ENCODE measurements at places on chromosomes 2 and 18. TPM values are rescaled to one million over a fixed set of nuclear protein-coding genes. Genes with fewer than 3 reads are reported as not detected.

Gene GDF7
- total RNA-seq = 0.36 TPM

GRCh38 chr2:100974712-100975520, 27.2 kb upstream of the RPL31 start:
- no peak for DNase-seq
- H3K27me3 ChIP-seq = no peaks in the 10 kb centered on the region
- H3K4me1 ChIP-seq = peaks cover 24% of the 10 kb centered on the region
- H3K36me3 ChIP-seq = no peaks in the 10 kb centered on the region
- no peak overlapping the region for H3K27ac ChIP-seq

DNA sequence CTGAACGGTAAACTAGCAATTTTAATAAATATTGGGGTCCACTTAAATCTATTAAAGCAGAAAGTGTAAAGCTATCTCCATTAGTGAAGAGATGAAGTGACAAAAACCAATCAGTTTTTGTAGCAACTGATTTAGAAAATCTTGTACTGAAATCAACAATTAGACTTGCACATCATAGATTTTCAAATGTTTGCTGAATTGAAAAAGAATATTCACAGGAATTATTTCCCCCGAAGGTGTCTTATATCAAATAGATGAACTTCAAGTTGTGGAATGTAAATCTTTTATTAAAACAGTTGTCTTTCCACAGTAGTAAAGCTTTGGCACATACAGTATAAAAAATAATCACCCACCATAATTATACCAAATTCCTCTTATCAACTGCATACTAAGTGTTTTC, 48.7 kb downstream of the ATIC start:
- H3K27ac ChIP-seq = no peak overlapping the region
- no peaks in the 10 kb centered on the region for H3K27me3 ChIP-seq
- DNase-seq = no peak
- no peak overlapping the region for H3K4me3 ChIP-seq
- H3K36me3 ChIP-seq = peaks cover 33% of the 10 kb centered on the region

- no peak overlapping the region for H3K27ac ChIP-seq
- H3K4me3 ChIP-seq = no peak overlapping the region
- H3K4me1 ChIP-seq = peaks cover 45% of the 10 kb centered on the region
- no peak for DNase-seq
- no peaks in the 10 kb centered on the region for H3K27me3 ChIP-seq
Observed at GRCh38 chr2:152347076-152347475, 12.1 kb downstream of the FMNL2 start.

DNA sequence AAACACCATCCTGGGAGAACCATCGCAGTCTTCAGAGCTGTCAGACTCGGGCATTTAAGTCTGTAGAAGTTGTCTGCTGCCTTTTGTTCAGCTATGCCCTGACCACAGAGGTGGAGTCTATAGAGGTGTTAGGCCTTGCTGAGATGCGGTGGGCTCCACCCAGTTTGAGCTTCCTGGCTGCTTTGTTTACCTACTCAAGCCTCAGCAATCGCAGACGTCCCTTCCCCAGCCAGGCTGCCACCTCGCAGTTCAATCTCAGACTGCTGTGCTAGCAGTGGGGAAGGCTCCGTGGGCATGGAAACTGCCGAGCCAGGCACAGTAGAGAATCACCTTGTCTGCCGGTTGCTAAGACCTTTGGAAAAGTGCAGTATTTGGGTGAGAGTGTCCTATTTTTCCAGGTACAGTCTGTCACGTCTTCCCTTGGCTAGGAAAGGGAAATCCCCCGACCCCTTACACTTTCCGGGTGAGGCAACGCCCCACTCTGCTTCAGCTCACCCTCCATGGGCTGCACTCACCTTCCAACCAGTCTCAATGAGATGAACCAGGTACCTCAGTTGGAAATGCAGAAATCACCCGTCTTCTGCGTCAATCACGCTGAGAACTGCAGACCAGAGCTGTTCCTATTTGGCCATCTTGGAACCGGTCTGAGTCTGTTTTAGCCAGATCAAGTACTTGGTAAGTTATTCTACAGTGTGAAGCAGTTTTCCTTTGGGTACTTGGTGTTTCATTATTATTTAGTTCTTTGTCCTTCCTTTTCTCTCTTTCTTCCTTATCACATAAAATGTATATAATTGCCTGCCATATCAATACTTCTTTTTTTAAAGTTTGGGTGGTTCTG, 71.5 kb downstream of the CDC42EP3 start:
- H3K36me3 ChIP-seq = peaks cover 13% of the 10 kb centered on the region
- H3K4me1 ChIP-seq = no peaks in the 10 kb centered on the region
- H3K27me3 ChIP-seq = peaks cover 4% of the 10 kb centered on the region
- no peak overlapping the region for H3K4me3 ChIP-seq
- no peak overlapping the region for H3K27ac ChIP-seq
- DNase-seq = no peak

GRCh38 chr2:10190737-10191532, 68.4 kb downstream of the RRM2 start:
- DNase-seq = no peak
- no peak overlapping the region for H3K4me3 ChIP-seq
- H3K27ac ChIP-seq = no peak overlapping the region
- H3K36me3 ChIP-seq = peaks cover 7% of the 10 kb centered on the region
- peaks cover 2% of the 10 kb centered on the region for H3K4me1 ChIP-seq

DNA sequence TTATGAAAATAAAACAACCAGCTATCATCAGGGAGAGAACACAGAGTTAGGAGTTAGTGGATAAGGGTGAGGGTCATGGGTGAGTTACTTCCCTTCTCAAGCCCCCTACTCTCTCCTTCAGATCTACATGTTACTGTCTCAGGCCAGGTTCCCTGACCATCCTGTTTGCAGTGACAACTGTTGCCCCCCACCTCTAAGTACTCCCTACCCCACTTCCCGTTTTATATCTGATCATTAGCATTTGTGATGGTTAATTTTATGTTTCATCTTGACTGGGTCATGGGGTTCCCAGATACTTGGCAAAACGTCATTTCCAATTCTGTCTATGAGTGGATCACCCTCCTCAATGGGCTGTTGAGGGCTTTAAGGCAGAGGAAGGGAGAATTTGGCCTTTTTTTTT, 32.8 kb upstream of the ATP8B1 start:
- DNase-seq = no peak
- no peak overlapping the region for H3K4me3 ChIP-seq
- no peaks in the 10 kb centered on the region for H3K4me1 ChIP-seq
- H3K27ac ChIP-seq = no peak overlapping the region

Gene PPP1CB
- 176 TPM for total RNA-seq

DNA sequence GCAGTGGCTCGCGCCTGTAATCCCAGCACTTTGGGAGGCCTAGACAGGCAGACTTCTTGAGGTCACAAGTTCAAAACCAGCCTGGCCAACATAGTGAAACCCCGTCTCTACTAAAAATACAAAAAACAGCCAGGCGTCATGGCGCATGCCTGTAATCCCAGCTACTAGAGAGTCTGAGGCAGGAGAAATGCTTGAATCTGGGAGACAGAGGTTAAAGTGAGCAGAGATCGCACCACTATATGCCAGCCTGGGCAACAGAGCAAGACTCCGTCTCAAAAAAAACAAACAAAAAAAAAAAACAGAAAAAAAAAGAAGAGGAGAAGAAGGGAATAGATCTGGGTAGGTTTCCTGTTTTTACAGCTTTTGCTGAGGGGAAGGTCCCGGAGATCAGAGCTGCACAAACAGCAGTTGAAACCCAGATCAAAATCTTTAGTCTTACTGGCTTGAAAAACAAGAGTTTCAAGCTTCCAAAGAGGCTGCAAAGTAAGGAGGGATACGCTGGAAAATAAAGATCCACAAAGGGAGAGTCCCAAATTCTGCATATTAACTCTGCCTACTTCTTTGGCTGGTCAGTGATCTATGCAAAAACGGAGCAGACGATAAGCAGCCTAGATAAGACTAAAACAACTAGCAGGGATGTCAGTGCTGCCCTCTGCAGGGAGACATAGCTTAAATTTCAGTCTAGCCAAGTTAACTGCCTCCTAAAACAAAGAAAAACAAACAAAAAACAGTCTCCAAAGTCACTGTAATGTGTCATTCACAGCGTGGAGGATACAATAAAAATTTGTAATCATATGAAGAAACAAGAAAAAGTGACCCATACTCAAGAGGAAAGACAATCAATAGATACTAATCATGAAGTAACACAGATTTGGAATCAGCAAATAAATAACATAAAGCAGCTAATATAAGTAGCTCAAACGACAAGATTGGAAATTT, 74.1 kb downstream of the TLK1 start:
- H3K4me3 ChIP-seq = no peak overlapping the region
- H3K27me3 ChIP-seq = no peaks in the 10 kb centered on the region
- no peak overlapping the region for H3K27ac ChIP-seq
- peak; percentile 25 for DNase-seq
- H3K36me3 ChIP-seq = peaks cover 8% of the 10 kb centered on the region
- H3K4me1 ChIP-seq = peaks cover 18% of the 10 kb centered on the region

Gene RAB6C
- not detected for total RNA-seq

Gene TTR
- not detected for total RNA-seq

Gene XIRP2
- total RNA-seq = 0.05 TPM

Gene STK25
- 215 TPM for total RNA-seq

Gene TFCP2L1
- total RNA-seq = not detected
